ENCODE measurements at places on chromosomes 16 and 17.

GRCh38 chr16:74813109-74813641, 38.6 kb upstream of the FA2H start:
- DNase-seq, result peak; percentile 46

GRCh38 chr16:60073376-60073775, 1339.3 kb upstream of the GOT2 start:
- DNase-seq, result no peak

DNA sequence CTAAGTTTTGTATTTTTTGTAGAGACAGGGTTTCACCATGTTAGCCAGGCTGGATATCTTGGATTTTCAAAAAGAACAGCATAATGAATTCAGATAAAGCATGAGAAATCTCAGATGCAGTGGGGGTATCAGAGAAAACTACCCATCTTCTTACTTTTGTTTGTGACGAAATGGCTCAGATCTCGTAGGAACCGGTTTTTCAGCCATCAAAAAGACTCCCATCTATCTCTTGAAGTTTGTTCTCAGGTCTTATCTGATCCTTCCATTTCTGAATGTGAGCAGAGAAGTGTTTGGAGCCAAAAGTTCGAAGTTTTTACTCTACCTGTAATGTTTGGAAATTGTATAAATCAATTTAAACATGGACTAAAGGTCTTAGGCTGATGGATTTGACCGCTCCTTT, 57.2 kb downstream of the LDHD start:
- no peak for DNase-seq

- no peak for DNase-seq
These were observed 9.7 kb upstream of the DCAF7 start for GRCh38 chr17:63540590-63540989.

- no peak for DNase-seq
These were observed 490.9 kb downstream of the SHISA9 start for GRCh38 chr16:13392341-13392740.

DNA sequence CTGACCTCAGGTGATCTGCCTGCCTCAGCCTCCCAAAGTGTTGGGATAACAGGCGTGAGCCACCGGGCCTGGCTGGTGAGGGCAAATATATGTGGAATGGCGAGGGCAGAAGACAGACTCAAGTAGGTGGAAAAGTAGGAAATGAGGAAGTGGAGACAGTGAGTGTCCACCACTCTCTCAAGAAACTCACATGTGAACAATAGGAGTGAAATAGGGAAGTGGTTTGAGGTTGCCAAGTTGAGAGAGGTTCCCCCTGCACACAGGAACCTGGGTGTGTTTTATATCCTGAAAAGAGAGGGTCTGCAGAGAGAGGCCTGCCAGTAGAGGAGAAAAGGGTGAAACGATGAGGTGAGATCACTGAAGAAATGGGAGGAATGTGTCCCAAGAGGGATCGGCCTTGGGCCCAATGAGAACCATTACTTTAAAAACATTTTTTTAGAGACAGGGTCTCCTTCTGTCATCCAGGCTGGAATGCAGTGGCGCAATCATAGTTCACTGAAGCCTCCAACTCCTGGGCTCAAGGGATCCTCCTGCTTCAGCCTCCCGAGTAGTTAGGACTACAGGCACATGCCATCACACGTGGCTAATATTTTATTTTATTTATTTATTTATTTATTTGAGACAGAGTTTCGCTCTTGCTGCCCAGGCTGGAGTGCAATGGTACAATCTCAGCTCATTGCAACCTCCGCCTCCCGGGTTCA, 17.1 kb upstream of the CORO1A start:
- no peak for DNase-seq

DNA sequence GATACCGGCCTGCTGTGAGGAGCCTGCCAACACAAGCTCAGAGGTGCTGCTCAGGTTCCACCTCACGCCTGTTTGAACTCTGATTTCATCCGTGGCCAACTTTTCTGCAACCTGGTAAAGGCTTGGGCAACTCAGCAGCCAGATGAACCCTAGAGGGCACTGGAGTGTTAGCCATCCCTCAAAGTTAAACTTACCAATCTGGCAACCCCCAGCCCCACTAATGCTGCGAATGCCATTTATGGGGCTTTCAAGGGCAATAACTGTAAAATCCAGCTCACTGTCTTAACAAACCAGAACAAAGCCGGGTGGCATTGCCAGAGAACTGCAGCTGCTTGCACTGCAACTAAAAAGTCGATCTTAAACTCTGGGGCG, 105.5 kb downstream of the AXIN2 start:
- peak; percentile 84 for DNase-seq

DNA sequence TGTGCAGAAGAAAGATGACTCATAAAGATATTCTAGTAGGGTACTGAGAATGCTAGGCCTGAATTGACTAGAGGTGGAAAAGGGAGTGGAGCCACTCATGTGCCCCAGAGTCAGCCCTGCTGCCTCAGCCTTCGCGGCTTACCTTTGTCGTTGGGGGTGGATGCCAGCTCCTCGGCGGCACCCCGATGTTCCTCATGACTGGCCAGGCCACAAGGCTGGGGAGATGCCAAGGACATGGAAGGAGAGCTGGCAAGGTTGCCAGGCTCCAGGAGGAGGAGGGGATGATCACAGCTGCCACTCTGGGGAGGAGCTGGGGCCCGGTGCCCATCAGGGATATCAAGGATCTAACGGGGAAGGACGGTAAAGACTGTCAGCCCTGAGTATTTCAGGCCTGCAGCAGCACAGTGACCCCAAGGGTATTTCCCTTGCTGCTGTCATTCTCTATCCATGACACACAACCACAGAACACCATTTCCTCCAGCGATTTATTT, 9.7 kb upstream of the SLC35B1 start:
- DNase-seq, result peak; percentile 39

DNA sequence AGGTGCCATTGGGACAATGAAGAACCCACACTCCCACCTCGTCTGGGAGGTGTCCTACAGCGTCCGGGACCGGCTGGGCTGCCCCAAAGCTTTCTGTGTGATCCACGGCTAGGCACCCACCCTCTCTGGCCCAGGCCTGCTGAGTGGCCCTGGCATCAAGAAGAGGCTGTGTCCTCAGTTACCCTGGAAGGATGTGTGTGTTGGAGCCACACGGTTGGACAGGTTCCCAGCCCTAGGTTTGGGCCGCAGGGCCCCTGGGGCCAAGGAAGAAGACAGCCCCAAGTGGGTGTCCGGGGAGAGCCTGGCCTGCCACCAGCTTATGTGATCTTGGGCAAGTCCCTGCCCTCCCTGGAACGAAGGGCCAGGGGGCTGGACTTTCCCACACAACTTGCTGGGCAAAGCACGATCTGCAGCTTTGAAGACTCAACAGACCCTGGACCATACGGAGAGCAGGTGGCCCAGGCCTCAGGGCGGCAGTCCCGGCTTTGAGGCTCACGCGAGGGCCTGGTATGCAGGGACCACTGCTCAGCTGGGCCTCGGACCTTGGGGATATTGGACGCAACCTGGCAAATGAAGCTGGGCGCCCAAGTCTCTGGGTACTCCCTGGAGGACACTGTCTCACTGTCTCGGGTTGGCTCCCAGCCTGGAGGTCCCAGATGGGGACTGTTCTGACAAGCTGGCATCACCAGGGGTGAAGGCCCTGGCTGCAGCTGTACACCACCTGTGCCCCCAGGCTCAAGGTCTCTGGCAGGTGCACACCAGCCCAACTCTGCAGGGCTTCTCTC, 17.5 kb downstream of the MYBBP1A start:
- no peak for DNase-seq

DNA sequence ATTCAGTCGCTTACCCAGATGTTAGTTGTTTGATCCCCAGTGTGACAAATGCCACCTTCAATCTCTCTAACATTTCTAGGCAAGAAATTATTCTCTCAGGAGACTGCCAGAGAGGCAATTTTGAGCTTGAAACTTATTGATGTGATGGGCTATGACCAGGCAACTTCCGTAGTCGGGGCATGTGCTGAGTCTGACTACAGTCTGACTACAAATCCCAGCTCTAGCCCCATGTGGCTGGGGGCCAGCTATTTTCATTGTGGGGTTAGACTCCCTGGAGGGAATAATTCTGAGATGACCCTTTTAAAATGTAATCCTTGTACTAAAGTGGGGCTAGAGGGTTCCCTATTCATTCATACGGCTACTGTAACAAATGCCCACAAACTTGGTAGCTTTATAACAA, 65.9 kb downstream of the RBFOX1 start:
- DNase-seq, result no peak

- no peak for DNase-seq
These were observed 33.7 kb downstream of the MBTPS1 start for GRCh38 chr16:84082835-84083569.
